ENCODE measurements at places on chromosomes 7 and 10. TPM values are rescaled to one million over a fixed set of nuclear protein-coding genes. Genes with fewer than 3 reads are reported as not detected.

GRCh38 chr10:90914992-90915765, 5.7 kb downstream of the ANKRD1 start:
- no peak for DNase-seq

DNA sequence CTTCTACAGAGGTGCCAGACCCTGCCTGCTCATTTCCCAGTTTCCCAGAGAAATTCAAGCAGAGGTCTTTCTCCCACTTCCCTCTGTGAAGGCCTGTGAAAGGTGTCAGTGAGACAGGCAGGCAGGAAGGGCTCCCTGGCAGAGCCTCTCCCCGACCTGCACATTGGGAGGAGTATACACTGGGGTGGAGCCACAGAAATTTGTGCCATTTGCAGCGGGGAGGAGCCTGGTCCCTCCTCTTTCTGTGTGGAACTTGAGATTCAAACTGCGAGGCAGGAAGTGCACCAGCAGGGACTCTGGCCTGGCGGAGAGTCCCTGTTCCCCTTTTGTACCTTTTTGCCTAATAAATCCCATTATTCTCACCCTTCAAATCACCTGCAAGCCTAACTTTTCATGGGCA, 54.6 kb upstream of the OPN4 start:
- no peak for DNase-seq

MRC1 gene
- total RNA-seq, result 2.4 TPM

DNA sequence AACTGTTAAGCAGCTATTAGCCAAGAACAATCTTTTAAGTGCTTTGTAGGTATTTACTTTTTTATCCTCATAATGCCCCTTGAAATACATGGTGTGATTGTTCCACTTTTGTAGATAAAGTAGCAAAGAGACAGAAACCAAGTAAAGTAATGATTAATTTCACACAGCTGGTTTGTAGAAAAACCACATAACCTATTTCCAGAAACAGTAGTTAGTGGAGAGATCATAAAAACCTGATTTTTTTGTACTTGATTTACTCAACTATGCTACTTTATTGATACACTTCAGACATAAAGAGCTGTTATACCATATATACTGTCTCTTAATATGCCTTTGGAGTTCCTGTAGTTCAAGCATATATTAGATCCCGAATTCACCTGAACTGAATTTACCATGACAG, 118.4 kb downstream of the SEMA3A start:
- DNase-seq, result no peak

All from pulmonary artery endothelial cell (primary cell).